ENCODE measurements at places on chromosomes 13 and 19. TPM values are rescaled to one million over a fixed set of nuclear protein-coding genes. Genes with fewer than 3 reads are reported as not detected.

Gene IRGC
- not detected for total RNA-seq

Gene PRDX2
- total RNA-seq = 202 TPM

Gene PKN1
- 64.6 TPM for total RNA-seq

Gene NAA16
- 10.6 TPM for total RNA-seq

Gene FLT3LG
- 22.3 TPM for total RNA-seq

Gene KIR3DL2
- not detected for total RNA-seq

Gene KLK14
- 0.09 TPM for total RNA-seq

Gene ZNF557
- total RNA-seq = 12.7 TPM

Gene GRIN2D
- 0.05 TPM for total RNA-seq

Gene TNFSF13B
- total RNA-seq = 12.2 TPM

Gene IGFL2
- 0.61 TPM for total RNA-seq

Gene ICAM3
- total RNA-seq = 99.0 TPM

Gene CCDC159
- total RNA-seq = 9.4 TPM

Gene VSTM1
- total RNA-seq = 1.1 TPM

Gene ZSCAN4
- 0.05 TPM for total RNA-seq

Gene IRF3
- total RNA-seq = 83.6 TPM

Gene SYNE4
- total RNA-seq = 3.1 TPM

Gene UNC13A
- total RNA-seq = 0.19 TPM

GRCh38 chr13:27928353-27928804 lies 8.6 kb downstream of the PDX1 start:
- DNase-seq = no peak

- DNase-seq = no peak
Observed at GRCh38 chr19:2341982-2342381, 13.5 kb downstream of the SPPL2B start.

DNA sequence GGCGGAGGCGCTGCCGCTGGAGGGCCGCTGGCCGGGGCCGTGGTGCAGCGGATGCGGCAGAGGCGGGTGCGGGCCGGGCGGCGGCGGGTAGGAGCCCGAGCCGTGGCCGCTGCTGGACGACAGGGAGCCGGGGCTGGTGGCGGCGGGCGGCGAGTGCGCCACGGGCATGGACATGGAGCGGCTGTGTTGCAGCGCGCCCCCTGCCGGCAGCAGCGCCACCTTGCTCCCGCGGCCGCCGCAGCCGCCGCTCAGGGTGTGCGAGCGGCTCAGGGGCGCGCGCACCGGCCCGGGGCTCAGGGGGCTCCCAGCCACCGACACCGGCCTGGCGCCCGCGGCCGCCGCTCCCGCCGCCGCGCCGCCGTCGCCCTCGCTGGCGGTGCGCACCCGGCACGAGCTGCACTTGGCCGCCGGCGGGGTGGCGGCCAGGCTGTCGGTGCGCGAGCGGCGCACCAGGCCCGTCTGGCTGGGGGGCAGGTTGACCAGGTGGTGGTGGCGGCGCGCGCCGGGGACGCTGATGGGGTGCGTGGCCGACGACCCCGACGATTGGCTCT lies 1.7 kb downstream of the IRS2 start:
- DNase-seq = peak; percentile 69

- no peak for DNase-seq
Observed at GRCh38 chr13:114105521-114106225, 26.8 kb downstream of the RASA3 start.

- no peak for DNase-seq
Observed at GRCh38 chr19:15144046-15144646, 36.9 kb downstream of the SYDE1 start.

DNA sequence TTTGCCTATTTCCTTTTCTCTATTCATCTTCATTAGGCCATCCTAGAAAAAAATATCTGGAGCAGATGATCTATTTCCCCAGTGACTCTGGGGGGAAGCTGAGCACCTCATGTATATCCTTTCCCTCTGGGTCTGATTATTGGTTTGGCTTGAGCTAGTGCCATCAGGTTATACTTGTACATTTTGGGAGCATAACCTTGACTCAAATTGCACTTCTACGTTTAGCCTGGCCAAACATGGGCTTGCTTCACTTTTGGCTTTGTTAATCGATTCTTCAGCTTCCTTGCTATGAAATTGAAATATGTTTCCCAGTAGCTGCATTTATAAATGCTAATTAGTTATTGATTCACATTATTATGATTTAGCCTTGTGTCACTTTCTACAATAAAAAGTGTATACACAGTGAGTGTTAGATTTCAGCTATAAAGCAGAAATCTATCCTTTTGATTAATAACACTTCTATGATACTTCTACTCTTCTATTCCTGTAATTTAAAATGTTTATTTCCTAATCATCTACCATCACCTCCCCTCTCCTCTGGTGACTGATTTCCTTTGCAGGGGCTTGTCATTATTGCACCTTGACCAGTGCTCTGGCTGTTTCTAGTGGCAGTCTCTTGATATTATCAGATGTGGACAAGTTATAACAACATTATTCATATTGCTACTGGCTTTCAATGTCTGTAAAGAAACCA lies 37.3 kb downstream of the TNFSF11 start:
- DNase-seq = no peak

- no peak for DNase-seq
Observed at GRCh38 chr19:49930483-49931011, 1.2 kb upstream of the NUP62 start.

GRCh38 chr13:100229603-100230002 lies 140.7 kb downstream of the PCCA start:
- no peak for DNase-seq

DNA sequence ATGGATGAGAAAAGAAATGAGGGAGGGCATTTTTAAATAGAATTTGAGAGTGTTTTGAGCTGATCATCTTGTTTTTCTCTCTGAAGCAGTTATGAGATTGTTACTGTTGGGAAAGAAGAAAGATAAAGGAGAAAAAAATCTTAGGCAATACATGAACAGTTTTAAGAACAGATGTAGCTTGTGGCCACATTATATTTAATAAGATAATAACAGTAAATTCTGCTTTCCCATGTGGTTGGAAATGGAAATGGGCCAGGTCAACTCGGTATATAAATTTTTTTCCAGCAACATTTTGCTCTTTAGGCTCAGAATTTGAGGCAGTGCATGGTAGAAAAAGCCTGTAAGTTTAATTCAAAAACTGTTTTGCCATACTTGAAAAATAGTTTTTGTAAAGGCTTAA lies 118.7 kb downstream of the POSTN start:
- no peak for DNase-seq

GRCh38 chr19:53463263-53463662 lies 4.3 kb upstream of the ZNF813 start:
- no peak for DNase-seq

- no peak for DNase-seq
Observed at GRCh38 chr13:45863709-45864590, 12.4 kb upstream of the SIAH3 start.

- no peak for DNase-seq
Observed at GRCh38 chr13:71460211-71460610, 406.8 kb downstream of the DACH1 start.

DNA sequence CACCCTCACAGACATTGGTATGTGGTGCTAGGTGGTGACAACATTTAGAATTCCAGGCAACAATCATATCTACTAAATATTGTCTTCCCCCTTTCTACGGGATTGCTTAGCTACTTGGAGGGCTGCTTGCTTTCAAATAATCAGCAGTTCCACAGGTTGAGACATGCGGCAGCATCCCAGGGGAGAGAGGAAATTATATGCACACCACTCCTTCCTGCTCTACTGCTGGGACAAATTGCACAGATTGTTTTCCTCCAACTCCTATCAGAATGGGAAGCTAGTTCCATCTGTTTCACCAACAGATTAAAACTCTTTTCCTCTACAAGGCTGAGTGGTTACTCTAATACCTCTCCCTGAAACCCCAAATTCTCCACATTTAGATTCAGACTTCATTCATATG lies 275.4 kb downstream of the DNAJC15 start:
- no peak for DNase-seq

DNA sequence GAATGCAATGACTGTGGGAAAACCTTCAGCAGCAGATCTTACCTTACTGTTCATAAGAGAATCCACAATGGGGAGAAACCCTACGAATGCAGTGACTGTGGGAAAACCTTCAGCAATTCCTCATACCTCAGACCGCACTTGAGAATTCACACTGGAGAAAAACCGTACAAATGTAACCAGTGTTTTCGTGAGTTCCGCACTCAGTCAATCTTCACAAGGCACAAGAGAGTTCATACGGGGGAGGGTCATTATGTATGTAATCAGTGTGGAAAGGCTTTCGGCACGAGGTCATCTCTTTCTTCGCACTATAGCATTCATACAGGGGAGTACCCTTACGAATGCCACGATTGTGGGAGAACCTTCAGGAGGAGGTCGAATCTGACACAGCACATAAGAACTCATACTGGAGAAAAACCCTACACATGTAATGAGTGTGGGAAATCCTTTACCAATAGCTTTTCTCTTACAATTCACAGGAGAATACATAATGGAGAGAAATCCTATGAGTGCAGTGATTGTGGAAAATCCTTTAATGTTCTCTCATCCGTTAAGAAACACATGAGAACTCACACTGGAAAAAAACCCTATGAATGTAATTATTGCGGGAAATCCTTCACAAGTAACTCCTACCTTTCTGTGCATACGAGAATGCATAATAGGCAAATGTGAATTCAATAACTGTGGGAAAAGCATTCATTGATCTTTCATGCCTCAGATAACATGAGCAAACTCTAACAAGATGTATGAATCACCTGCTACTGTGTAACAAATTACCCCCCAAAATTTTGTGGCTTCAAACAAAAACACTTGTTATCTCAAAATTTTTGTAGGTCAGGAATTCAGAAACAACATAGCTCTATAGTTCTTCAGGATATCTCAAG lies 13.8 kb downstream of the ZNF557 start:
- no peak for DNase-seq

- no peak for DNase-seq
Observed at GRCh38 chr13:32553720-32554119, 15.1 kb upstream of the N4BP2L2 start.

DNA sequence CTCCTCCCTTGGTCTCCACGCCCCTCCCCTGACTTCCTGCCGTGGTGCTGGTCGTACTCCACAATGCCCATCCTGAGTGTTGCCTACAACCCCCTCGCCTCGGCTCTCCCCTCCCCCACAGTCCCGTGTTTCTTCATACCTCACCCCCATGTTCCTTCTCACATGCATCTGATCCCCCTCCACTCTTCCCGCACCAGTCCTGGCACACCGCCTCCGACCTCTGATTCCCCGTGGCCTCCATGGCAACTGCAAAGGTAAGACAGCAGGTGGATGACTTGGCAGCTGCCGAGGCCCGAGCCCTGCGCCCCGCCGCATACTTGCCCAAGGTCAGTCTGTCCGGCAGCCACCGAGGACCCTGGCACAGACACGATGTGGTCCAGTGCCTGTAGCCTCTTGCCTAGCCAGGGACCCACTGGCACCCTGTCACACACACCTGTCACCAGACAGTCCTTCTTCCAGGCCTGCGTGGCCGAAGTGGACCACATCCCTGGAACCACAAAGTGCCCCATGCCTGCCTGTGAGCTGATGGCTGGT lies 16.1 kb upstream of the SDHAF1 start:
- DNase-seq = no peak

DNA sequence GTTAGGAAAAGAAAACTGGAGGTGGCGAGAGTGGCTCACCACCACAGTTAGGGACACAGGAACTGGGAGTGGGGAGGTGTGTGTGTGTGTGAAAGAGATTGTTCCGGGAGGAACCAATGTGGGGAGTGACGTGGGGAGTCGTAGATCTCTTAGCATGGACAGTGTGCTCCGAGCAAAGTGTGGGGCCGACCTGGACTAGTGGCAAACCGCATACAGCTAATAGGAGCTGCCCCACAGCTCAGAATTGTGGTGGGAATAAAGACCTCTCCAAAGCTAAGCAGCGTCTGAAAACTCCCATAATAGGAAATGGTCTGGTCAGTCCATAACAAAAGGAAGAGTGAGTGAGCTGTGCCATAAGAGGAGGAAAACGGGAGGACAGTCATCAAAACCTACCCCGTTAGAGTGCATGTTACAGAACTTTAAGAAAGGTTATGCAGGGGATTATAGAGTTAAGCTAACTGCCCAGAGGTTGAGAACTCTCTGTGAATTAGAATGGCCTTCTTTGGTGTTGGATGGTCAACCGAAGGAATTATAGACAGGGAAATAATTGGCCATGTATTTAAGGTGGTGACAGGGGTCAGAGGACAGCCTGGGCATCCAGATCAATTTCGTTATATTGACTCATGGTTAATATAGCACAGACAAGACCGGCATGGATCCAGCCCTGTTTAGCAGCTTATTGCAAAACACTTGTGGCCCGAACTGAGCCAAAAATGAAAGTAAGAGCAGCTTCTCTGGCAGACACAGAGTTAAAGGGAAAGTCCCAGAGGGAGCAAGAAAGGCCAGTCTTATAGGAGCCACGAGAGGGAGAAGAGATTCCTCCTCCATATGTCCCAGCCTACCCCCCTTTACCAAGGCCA lies 8.9 kb upstream of the SLC15A1 start:
- DNase-seq = no peak

DNA sequence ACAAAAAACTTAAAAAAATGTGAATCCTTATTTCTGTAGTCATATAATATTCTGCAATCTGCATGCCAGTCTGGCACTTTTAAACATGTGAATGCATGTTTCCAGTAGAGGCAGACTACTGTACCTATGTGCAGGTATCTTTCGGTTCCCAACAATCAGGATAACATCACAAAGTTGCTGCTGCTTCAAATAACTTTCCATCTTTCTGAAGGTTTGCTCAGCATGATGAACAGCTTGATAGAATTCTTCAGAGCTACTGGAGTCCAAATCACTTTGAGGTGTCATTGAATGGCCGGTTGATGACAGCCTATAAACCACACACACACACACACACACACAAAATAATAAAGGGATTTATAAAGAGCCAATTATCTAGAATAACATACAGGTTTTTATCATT lies 132.1 kb upstream of the ATXN8OS start:
- DNase-seq = no peak

GRCh38 chr19:43765109-43765876 lies 10.5 kb upstream of the SMG9 start:
- DNase-seq = no peak

GRCh38 chr13:59706101-59706976 lies 457.4 kb downstream of the DIAPH3 start:
- DNase-seq = no peak

GRCh38 chr19:13906521-13906904 lies 512 bp downstream of the CC2D1A start:
- DNase-seq = no peak

GRCh38 chr13:23470790-23471614 lies 37.5 kb upstream of the SACS start:
- no peak for DNase-seq

GRCh38 chr19:13952154-13952930 lies at the start of gene DCAF15:
Gene DCAF15, plus strand, starts transcription at chr19:13952509. Its CDS starts 4 bp downstream, at chr19:13952513.
- peak; percentile 97 for DNase-seq

- DNase-seq = no peak
Observed at GRCh38 chr13:76741624-76742023, 144.6 kb downstream of the KCTD12 start.

GRCh38 chr19:8666814-8667405 lies 31.7 kb downstream of the ACTL9 start:
- no peak for DNase-seq

GRCh38 chr19:55383279-55384130 lies 587 bp downstream of the TMEM238 start:
- DNase-seq = peak; percentile 30

- DNase-seq = no peak
Observed at GRCh38 chr13:109630271-109630670, 156.1 kb downstream of the IRS2 start.

All from thymus (tissue), 14 donors.